Stimulated activated CD4-positive, alpha-beta T cell treated with anti-CD3 and anti-CD28 coated beads, Interleukin-2, amount 100 ng/mL, for 48 hours (primary cell): ENCODE measurements at places on chromosomes 1 and 21.

GRCh38 chr1:31645274-31645568 is 545 bp upstream of the PEF1 start:
- no peak for DNase-seq

- no peak for DNase-seq
Observed at GRCh38 chr1:211606914-211607753, 28.2 kb upstream of the SLC30A1 start.

GRCh38 chr1:76868916-76869315 is 1.6 kb downstream of the ST6GALNAC5 start:
- DNase-seq: no peak

DNA sequence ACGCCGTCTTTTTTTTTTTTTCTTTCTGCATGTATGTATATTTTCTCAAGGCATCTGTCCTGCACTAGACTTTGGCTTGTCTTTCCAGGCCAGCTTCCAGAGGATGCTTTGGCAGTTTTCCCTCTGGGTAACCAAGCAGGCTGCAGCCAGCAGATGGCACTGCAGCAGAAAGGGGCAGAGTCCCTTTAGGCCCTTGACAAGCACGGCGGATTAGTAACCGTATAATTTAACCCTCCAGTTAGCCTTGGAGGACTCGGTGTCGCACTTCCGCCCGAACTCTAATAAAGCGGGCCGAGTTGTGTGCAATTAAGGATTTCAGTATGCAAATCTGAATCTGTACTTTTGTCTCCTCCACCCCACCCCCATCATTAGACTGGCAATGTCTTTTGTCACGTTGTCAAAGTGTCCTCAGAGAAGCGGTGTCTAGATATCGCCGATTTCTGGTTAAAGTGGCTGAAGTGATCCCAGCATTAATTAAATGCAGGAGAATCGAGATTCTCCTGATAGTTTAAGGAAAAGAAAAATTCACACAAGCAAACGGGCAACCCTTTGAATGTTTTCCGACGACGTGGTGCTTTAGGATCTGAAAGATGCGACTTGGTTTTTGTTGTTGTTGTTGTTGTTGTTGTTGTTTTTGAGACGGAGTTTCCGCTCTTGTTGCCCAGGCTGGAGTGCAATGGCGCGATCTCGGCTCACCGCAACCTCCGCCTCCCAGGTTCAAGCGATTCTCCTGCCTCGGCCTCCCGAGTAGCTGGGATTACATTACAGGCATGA is 1.1 kb upstream of the TMEM167B start:
- peak; percentile 52 for DNase-seq

DNA sequence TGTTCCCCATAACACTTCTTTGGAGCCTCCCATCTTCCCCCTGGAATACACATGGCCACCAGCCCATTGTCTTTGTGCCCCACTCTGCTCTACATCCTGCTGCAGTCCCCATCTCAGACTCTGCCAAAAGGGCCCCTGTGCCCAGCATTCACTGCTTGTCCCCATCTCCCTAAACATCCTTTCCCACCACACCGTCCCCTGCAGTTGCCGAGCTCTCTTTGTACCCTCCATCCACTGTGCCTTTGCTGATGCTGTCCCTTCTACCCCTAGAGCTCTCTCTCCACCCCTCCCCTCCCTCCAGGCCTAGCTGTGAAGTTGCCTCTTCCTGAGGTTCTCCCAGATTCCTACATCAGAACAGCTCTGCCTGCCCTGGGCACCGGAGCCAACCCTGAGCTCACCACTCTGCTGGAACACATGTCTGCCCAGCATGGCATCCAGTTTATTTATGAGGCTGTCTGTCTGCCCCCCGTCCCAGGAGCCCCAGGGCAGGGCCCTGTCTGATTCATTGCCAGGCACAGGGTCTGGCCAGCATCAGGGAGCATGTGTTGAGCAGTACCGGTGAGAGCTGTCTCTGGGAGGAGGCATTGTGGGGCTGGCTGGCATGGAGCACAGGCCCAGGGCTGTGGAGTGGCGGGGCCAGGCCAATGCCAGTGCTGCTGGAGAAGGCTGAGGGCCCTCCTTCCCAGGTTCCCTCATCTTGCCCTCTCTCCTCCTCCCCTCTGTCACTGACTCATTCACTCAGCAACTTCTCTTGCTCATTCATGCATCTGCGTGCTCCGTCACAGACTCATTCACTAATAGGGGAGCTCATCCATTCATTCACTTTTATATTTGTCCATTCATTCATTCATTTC is 28.8 kb downstream of the EDN2 start:
- DNase-seq: no peak

DNA sequence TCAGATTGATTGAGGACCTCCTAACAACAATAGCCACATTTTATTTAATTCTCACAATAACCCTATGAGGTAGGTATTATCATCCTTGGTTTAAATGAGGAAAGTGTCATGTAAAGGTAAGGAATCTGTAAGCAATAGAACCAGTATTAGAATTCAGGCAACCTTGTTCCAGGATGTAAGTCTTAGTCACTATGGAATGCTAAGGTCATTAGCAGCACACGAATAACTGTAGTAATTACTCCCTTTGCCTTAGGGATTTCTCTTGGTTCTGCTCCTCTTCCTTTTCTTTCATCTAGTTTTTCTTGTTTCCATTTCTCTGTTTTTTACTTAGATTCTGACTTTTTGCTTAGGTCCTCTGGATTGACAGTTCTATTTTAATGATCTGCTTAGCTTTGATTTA is 23.1 kb upstream of the ATP6V1G3 start:
- no peak for DNase-seq

DNA sequence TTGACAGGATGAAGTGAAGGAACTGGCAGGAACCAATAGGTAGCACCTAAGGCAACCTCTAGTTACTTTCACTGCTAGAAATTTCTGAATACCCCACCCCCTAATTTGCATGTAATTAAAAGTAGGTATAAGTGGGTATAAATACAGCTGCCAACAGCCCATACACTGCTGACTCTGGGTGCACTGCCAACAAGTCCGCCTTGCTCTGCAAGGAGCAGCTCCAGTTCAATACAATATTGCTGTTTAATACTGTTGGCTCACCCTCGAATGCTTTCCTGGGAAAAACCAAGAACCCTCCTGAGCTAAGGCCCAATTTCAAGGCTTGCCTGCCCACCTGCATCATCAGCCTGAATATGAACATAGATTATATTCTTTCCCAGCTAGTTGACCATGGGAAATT is 981.9 kb downstream of the ADGRL2 start:
- no peak for DNase-seq

- DNase-seq: no peak
Observed at GRCh38 chr21:24289539-24289938, 1317.7 kb downstream of the MRPL39 start.

GRCh38 chr1:156012051-156012817 is 8.5 kb downstream of the SSR2 start:
- no peak for DNase-seq

- DNase-seq: no peak
Observed at GRCh38 chr1:191888996-191889622, 269.2 kb upstream of the RGS18 start.

DNA sequence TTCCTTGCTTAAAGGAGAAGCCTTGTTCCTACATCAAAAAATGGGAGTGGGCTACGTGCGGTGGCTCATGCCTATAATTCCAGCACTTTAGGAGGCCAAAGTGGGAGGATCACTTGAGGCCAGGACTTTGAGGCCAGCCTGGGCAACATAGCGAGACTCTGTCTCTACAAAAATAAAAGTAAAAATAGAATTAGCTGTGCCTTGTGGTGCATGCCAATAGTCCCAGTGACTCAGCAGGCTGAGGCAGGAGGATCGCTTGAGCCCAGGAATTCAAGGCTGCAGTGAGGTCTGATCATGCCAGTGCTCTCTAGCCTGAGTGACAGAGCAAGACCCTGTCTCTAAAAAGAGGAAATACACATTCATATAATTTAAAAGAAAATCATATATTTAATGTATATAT is 127.1 kb downstream of the C1orf21 start:
- DNase-seq: no peak
